ENCODE measurements at places on chromosomes 1 and 21.

DNA sequence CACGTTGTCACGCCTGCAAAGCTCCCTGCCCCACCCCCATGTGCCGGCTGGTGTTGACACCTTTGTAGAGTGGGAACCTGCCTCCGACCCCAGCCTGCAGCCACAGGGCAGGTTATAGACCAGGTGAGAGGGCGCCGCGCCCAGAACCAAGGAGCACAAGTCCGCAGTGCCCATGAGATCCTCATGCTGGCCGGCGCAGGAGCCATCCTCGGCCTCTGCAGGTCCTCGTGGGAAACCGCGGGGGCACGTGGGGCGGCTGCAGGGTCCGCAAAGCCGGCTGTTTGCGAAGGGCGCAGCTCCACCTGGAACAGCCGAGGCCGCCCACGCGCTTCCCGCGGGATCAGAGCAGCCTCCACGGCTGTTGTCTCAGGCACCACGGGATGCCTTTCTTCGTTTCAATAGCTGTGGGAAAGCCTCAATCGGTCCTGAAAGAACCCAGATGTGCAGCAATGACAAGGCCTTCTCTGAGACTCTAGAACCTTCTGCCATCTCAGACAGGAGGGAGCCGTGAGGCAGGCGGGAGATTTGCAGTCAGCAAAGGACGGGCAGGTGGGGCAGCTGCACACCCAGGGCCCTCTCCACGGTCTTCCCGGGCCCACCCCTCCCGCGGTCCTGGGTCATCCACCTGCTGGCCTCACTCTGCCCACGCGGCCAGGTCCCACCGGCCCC is 29.9 kb downstream of the POFUT2 start:
- DNase-seq = peak; percentile 8

- DNase-seq = no peak
Observed at GRCh38 chr1:83530506-83530905, 468.4 kb downstream of the TTLL7 start.

DNA sequence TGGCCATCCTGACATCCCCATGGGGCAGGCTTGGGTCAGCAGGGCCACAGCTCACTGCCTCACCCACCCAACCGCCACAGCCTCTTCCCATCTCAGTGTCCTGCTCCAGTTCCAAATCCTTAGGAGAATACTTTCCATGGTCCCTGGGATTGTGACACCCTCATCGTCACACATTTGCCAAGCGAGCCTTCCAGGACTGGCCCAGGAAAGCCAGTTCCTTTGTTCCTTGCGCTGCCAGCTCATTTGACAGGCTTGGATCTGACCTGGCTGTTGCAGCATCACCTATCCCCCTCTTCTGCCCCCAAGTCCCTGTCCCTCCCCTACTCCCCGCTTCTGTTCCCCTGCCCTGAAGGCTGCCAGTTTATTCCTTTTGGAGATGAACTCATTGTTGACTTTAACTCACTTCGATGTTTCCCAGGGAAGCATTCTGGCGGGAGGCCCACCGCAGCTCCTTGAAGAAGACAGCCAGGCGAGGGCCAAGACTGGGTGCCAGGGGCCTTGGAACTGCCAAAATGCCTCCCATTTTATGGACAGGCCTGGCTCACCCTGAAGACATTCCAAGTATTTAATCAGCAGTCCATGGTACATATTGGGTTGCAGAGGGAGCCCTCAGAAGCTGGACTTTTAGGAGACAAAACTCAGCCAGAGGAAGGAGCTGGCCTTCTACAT is 10.2 kb upstream of the GNL2 start:
- DNase-seq = no peak

DNA sequence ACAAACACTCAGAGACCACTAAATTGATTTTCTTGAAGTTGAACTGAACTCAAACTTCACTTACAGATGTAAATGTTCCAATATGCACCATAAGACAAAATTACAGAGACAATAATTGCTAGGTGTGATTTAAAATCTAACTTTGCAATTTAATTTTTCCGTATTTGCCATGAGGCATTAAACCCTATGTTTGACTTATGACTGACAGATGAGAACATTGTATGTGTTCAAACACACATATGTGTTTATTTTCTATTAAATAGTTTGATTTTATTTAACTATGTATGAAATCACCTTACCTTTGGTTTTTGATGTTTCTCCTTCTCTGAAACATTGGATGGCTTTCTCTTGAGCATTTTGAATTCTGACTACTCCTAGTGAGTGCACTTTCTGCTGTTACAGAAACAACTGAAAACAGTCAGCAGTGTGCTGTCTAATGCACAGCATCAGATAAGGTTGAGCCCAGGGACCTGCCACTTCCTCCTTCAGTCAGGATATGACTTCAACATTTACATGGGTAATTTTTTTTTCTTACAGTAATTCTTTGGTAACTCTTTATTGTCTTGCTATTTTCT is at the start of gene SAMSN1:
SAMSN1 (minus strand) TSS at position 410 of the 575 bp plus-strand sequence; CDS start at position 356, 54 bp downstream.
- DNase-seq = no peak

- DNase-seq = peak; percentile 25
Observed at GRCh38 chr1:114345930-114346479, 165.0 kb downstream of the TRIM33 start.

DNA sequence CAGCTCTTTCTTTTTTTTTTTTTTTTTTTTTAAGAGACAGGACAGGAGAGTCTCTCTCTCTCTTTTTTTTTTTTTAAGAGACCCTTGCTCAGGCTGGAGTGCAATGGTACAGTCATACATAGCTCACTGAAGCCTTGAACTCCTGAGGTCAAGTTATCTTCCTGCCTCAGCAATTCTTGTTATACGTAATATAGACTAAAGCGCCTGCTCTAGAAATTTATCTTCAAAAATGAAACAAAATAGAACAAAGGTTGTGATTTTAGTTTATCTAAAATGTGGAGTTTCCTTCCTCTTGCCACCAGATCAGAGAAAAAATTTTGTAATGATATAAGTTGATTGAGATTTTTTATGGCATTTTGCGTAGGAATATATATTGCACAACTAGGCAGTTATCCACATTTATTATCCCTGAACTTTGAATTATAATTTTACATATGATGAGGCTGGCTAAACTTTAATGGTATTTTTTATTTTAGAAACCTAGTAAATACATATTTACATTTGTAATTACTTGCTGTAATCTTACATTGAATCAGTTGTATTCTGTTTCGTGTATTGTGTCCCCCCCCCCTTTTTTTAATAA is 44.2 kb downstream of the MTF2 start:
- DNase-seq = no peak

DNA sequence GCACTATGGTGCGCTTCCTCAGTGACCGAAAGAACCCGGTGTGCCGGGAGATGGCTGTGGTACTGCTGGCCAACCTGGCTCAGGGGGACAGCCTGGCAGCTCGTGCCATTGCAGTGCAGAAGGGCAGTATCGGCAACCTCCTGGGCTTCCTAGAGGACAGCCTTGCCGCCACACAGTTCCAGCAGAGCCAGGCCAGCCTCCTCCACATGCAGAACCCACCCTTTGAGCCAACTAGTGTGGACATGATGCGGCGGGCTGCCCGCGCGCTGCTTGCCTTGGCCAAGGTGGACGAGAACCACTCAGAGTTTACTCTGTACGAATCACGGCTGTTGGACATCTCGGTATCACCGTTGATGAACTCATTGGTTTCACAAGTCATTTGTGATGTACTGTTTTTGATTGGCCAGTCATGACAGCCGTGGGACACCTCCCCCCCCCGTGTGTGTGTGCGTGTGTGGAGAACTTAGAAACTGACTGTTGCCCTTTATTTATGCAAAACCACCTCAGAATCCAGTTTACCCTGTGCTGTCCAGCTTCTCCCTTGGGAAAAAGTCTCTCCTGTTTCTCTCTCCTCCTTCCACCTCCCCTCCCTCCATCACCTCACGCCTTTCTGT is 7.3 kb upstream of the PIGV start:
- no peak for DNase-seq

- no peak for DNase-seq
Observed at GRCh38 chr1:23020706-23021405, 1.6 kb downstream of the KDM1A start.

DNA sequence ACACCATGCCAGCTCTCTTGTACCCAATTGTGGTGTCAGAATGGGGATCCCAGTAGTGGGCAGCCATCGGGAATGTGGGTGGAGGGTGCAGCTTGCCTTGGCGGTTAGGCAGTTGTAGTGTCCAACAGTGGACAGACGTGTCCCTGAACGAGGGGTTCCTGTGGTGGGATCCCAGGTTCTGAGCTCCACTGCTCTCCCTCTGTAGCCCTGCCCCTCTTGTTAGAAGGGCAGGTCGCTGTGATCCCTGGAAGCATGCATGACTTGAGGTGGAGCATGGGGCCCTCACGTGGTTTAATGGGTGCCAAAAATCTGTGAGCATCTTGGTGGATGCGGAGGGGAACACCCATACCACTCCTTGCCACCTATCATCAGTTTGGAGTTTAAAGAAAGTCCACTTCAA is 4.3 kb downstream of the GALNT2 start:
- DNase-seq = no peak

DNA sequence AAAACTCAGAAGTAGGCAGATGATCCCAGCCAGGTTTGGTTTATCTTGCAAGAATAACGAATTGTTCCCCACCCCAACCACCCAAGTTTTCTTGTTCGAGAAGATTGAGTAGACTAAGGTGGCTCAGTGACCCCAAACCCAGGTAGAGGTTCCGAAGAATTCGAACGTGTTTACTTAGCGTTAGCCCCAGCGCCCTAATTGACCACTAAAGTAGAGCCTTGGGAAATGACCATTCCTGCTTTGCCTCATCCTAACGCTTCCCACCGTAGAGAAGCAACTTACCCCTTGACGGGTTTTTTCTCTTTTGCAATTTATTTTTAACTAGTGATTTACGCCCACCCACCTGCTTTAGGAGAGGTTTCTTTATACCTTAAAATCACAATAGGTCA is 870 bp downstream of the FBXO28 start:
- no peak for DNase-seq

GRCh38 chr1:31669786-31670592 is 25.3 kb upstream of the PEF1 start:
- no peak for DNase-seq

- no peak for DNase-seq
Observed at GRCh38 chr1:235079443-235080296, 49.0 kb downstream of the TOMM20 start.

GRCh38 chr1:231853588-231854207 is 227.1 kb downstream of the DISC1 start:
- DNase-seq = no peak

- DNase-seq = peak; percentile 1
Observed at GRCh38 chr1:228271701-228272251, 63.9 kb downstream of the OBSCN start.

GRCh38 chr21:26281506-26281905 is 110.9 kb upstream of the APP start:
- no peak for DNase-seq

DNA sequence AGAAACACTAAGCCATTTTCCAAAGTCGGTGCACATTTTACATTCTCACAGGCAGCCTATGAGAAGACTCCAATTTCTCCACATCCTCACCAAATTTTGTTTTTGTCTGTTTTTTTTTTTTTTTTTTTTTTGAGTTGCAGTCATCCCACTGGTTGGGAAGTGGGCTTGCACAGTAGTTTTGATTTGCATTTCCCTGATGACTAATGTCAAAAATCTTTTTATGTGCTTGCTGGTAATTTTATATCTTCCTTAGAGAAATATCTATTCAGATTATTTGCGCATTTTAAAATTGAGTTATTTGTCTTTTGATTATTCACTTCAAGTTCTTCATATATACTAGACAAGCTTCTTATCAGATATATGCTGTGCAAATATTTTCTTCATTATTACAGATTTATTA is 141.5 kb downstream of the USH2A start:
- no peak for DNase-seq

GRCh38 chr1:204703826-204704612 is 18.5 kb upstream of the LRRN2 start:
- no peak for DNase-seq

- DNase-seq = no peak
Observed at GRCh38 chr1:26121854-26122773, 10.5 kb downstream of the PDIK1L start.

GRCh38 chr1:32361674-32362473 is 411 bp downstream of the FAM229A start:
- peak; percentile 47 for DNase-seq

DNA sequence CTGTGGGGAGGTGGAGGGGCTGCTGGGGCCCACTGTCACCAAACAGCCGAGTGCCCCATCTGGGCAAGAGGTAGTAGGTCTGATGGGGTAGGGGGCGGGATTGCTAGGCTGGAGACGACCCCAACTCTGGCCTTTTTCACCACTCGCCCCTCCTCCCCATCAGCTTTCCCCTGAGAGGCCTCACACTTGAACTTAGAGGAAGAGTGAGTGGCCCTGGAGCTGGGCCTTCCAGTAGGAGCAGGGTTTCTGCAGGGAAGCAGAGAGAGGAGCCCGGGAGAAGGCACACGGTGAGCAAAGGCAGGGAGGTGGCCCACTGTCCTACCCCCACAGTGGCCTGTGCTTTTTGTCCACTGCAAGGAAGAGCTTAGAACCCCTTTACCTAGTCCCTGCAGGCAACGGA is 111.9 kb upstream of the WNT4 start:
- no peak for DNase-seq

DNA sequence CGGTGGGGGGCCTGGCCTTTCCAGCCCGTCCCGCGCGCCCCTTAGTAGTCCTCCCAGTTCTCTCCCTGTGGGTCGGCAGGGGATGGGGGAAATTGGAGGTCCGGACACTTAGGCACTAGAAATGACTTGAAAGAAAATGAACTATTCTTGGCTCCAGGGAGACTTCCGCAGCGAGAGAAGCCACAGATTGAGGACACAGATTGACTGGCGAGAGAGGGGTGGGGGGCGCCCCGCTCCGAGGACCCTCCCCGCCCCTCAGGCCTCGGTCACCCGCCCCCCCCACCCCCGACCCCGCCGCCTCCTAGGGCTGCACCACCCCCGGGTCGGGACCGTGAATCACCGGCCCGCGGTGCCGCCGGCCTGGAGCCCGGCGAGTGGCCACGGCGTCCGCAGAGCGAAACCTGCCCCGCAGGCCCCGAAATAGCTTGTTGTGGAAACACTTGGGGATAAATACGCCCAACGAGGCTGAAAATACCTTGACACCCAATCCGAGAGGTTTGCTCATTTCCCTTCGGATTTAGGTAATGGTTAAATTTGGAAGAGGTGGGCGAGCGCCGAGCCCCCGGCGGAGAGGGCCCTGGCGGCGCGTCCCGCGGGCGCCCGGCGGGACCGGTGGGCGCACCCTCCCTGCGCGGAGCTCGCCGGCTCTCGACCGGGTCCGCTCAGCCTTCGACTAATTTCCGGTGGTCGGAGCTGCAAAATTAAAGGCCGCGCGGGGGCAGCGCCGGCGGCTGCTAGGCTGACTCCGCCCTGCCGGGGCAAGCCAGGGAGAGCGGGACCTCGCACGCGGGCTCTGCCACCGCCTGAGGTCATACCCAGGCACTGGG is at the start of gene GFI1:
GFI1 (minus strand) TSS at position 675 of the 827 bp plus-strand sequence. CDS start 3,438 bp downstream, outside the sequence.
- peak; percentile 44 for DNase-seq

DNA sequence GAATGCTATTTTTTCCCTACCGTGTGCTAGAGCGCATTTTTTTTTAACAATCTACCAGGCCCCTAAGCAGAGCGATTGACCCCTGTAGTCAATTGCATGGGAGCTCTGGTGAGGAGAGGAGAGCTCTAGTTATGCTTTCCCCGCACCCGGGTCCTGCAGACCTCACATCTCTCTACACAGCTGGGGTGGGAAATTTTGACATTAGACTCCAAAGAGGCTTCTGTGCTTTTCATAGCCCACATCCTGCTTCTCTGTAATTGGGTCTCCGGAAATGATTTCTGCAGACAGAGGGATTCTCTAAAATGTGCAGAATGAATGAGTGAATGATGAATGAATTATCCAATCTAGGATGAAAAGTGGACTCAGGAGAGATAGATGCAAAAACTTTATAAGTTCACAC is 41.5 kb upstream of the DUSP10 start:
- DNase-seq = no peak
